ENCODE measurements at places on chromosomes 2 and 18.

DNA sequence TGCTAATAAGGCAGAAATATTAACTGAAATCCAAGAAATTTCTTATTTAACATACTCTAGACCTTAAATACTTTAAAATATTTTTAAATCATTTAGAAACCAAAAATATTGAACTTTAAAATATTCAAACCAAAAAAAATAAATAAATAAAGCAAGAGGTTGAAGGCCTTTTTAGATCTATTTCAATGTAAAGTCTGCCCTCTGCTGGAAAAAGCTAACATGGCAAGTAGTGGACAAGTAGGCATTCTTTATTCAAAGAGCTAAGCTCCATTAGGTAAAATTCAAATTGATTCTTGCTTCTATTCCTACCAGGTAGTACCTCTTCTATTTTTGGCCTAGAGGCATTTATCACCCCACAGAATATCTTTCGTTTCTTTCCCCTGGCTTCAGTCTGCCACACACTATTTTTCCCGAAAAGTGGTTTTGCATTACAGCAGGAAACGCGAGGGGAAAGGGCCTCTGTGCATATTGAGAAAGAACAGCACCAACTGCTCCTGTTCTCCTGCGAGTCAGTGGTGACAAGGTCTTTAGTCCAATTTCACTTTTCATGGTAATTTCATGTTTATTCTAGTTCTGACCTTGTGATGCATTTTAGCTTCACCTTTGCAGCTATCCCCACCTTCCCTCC, 20.4 kb downstream of the IFIH1 start:
- no peak for DNase-seq

- no peak for DNase-seq
Measured at GRCh38 chr18:43964666-43965065, 687.4 kb upstream of the SYT4 start.

GRCh38 chr2:33207151-33207740, 260.5 kb downstream of the LTBP1 start:
- DNase-seq = no peak

GRCh38 chr2:216653931-216654365, 20.7 kb downstream of the IGFBP2 start:
- no peak for DNase-seq

DNA sequence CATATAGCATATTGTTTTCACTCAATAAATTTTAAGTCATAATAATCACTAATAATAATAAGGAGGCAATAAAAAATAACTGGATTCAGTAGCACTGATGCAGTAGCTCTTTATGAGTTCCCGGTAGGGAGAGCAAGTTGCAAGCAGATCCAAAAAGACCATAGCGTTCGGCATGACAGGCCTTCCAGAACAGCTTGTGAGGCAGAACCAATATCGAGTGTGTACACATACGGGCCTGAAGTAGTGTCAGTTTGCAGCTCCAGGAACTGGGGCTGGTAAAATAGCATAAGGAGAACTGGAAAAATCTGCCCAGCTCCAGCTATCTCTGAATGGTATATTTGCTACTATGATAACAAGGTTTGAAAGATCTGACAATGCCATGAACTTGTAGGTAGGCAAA, 1607.8 kb upstream of the PIK3C3 start:
- DNase-seq = no peak

GRCh38 chr18:53790786-53791185, 433.7 kb downstream of the MBD2 start:
- no peak for DNase-seq

DNA sequence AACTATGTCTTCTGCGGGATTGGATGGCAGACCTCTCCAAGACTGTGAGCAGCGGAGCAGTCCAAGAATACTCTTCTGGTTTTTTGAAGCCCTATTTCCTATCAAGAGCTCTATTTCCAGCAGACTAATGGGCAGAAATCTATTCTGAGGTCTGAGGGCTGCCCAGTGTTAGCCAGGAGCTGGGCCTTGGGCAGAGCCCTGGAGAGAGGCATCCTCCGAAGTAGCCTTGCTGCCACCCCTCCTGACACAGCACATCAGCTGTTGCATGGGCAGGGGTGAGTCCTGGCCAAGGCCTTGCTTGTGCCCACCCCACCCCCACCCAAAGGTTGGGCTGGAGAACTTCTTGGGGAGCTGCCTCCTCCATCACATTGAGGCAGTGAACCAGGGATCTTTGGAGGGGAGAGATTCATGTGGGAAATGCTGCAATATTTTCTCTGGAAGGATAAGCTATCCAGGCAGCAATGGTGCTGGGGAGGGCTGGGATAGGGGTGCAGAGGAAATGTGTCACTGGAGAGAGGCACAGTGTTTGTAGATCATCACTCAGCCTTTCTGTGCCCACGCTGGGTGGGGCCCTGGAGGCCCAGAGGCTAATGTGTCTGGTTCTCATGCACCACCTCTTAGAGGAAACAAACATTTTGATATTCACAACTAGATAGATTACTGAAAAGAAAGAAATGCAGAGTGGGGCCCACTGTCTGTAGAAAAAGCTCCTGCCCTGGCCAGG, 104.7 kb downstream of the VSNL1 start:
- no peak for DNase-seq

GRCh38 chr2:203659331-203660049, 46.9 kb upstream of the CD28 start:
- no peak for DNase-seq

GRCh38 chr2:3125001-3125760, 252.4 kb downstream of the EIPR1 start:
- no peak for DNase-seq

- no peak for DNase-seq
Measured at GRCh38 chr2:22995576-22995975, 389.4 kb upstream of the KLHL29 start.

DNA sequence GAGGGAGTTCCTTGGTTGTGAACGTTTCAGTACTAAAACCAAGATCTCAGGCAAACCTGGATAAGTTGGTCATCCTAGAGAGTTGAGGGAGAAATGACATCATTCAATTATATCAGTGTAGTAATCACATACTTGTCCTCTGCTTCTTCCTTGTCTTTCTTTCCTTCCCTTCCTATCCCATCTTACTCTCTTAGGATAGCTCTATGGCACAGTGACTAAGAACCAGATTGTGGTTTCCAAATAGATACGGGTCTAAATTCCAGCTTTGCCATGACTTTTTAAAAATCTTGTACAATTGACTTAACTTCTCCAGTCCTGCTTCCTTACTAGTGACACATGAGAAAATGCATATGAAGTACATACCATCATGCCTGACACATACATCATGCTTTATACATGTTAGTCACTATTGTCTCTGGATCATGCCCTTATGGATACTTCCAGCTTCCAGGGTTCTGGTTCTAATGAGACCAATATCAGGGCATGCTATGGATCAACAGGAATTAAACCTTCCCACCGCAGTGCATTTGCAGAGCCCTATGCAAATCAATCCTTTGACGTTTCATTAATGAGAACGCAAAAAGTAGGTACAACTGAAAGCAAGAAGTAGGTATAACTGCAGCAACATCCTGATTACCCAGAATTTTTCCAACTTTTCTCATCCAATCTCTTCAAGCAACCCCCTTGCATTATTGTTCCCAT, 168.0 kb upstream of the KLF7 start:
- DNase-seq = no peak

GRCh38 chr2:191867507-191867847, 20.6 kb upstream of the CAVIN2 start:
- no peak for DNase-seq

GRCh38 chr18:60162388-60162787, 210.2 kb downstream of the MC4R start:
- no peak for DNase-seq

DNA sequence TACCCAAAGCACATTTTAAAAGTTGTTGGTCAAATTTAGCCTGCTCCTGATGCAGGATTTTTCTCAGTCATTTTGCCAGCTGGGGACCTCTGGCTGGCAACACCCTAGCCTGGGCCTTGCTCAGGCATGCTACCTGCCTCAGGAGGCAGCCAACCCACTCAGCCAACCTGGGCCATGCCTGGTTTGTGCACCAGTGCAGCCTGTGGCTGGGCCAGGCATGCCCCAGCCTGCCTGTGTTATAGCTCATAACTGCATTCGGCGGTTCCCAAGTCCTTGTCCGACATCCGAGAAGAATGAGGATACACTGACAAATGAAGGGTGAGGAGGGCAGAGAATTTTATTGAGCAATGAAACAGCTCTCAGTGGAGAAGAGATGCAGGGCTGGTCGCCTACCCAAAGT, 608.0 kb downstream of the SUCLG1 start:
- DNase-seq = no peak

GRCh38 chr18:31643003-31643402, 41.4 kb downstream of the B4GALT6 start:
- no peak for DNase-seq

- DNase-seq = no peak
Measured at GRCh38 chr2:230938516-230939065, 13.5 kb upstream of the GPR55 start.

DNA sequence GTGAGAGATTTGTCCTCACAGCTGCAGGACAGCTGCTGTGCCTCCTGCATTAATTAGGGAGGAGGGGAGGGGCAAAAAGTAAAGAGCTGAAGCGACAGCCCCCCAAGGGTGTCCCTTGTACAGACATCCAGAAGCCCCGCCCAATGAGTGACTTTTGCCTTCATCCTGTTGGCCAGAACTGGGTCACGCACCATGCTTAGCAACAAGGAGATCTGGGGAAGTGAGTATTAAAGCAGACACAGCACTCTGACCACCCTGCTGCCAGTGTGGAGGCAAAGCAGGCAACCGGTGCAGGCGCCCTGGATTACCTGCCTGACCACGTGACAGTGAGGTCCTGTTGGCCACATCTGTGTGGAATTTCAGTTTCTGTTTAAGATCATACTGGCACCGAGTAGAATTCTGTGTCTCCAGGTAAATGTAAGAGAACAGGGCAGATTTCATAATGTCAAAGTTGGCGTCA, 21.5 kb upstream of the BIN1 start:
- no peak for DNase-seq

- no peak for DNase-seq
Measured at GRCh38 chr2:177550264-177551200, 158.0 kb downstream of the AGPS start.

DNA sequence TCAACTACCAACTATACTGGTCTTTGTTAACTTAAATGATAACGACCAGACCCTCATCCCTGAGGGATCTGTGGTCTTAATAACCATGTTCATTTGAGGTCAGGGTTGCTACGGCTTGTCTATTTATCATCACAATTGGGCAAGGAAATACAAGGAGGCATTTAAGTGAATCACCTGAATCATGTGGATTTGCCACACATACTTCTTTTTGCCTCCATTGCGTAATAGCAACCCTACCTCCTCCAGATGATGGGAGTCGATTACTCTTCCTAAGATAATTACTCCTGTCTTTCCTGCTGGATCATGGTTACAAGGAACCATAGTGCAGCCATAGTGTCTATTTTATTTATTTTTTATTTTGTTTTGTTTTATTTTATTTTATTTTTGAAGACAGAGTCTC, 42.2 kb downstream of the TAF4B start:
- DNase-seq = no peak
